CD4-positive, alpha-beta T cell treated with Interleukin-17A for 4 hours (primary cell): ENCODE measurements at places on chromosomes 3 and 15.

- no peak for DNase-seq
Observed at GRCh38 chr3:107562969-107563529, 40.3 kb downstream of the BBX start.

DNA sequence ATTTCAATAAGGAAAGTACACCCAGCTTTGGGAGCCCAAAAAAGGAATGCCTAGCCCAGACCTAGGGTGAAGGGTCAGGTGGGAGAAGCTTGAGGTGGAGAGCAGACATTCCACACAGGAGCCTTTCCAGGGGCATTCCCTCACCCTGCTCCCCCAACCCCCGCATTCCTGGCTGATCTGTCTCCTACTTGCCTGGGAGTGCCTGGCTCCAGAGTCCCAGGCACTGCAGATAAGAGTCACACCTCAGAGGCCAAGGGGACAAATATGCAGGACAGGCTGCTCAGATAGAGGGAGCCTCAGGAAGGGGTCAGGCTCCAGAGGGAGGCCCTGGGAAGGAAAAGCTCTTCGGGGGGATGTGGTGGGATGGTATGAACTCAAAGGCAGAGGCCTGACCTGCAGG, 20.8 kb upstream of the HCN4 start:
- no peak for DNase-seq

DNA sequence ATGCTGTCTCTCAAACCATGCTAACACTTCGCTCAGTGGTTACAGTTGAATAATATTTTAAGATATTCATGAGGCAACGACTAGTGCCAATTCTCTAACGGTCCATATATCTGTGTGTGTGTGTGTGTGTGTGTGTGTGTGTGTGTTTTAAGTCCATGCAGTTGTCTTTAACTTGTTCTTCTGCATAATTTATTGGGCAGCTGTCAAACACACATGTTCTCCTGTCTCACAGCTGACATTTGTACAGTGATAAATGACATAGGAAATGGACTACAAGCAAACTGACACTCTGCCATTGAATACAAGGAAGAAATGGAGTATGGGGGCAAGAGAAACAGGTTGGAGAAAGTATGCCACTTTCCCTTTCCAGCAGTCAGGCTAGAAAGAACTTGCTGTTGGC, 172.0 kb downstream of the PDZRN3 start:
- DNase-seq = no peak

GRCh38 chr3:185405243-185405642, 42.3 kb downstream of the MAP3K13 start:
- DNase-seq = no peak

GRCh38 chr3:21372316-21372715, 378.7 kb downstream of the ZNF385D start:
- no peak for DNase-seq

- no peak for DNase-seq
Observed at GRCh38 chr3:128655531-128655930, 4.9 kb upstream of the RPN1 start.

GRCh38 chr3:147943265-147943945, 534.2 kb downstream of the ZIC1 start:
- DNase-seq = no peak

GRCh38 chr3:127792541-127793292, 29.6 kb downstream of the MGLL start:
- DNase-seq = no peak

DNA sequence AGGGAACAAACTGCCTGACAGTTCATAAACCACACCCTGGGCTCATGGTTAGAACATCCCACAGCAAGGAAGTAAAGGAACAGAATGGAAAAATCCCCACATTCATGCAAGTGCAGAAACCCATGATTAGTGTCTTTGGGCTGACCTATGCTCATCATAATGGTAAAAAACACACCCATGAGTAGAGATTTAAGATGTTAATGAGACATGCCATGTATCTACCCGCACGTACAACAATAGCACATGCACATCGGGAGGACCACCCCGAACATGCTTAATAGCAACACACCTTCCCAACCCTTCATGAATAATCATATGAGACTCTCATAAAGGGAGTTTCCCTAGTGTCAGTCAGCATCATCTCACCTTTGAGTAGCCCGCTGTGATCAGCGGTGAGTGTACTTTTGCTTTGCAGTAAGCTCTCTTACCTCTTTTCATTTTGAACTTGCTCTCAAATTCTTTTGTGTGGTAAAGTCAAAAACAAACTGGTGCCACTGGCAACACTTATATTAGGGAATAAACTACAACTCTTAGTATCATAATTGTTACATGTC, 23.2 kb downstream of the ZBED2 start:
- peak; percentile 28 for DNase-seq

GRCh38 chr3:126731044-126731443, 27.0 kb downstream of the CHCHD6 start:
- DNase-seq = no peak

GRCh38 chr3:53811143-53811927, 34.9 kb downstream of the CHDH start:
- DNase-seq = no peak

GRCh38 chr3:154642145-154642544, 212.2 kb upstream of the GPR149 start:
- no peak for DNase-seq

GRCh38 chr3:4866866-4867265, 112.4 kb upstream of the BHLHE40 start:
- DNase-seq = peak; percentile 24

DNA sequence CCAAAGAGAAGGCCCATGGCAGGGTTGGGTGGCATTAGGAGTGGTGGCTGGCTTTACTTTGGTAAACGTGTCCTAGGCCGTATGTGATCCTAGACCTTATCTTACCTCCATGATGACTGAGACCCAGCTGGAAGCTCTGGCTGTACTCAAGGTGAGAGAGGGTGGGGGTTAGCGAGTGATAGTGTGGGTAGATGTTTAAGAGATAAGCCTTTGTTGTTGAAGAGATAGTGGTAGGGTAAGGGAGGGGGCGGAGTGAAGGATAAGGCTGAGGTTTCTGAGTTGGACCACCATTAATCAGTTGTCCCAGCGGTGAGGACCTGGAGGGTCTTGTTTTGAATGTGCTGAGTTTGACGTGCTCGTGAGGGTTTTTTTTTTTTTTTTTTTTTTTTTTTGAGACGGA, 61.5 kb upstream of the ULK4 start:
- DNase-seq = no peak

DNA sequence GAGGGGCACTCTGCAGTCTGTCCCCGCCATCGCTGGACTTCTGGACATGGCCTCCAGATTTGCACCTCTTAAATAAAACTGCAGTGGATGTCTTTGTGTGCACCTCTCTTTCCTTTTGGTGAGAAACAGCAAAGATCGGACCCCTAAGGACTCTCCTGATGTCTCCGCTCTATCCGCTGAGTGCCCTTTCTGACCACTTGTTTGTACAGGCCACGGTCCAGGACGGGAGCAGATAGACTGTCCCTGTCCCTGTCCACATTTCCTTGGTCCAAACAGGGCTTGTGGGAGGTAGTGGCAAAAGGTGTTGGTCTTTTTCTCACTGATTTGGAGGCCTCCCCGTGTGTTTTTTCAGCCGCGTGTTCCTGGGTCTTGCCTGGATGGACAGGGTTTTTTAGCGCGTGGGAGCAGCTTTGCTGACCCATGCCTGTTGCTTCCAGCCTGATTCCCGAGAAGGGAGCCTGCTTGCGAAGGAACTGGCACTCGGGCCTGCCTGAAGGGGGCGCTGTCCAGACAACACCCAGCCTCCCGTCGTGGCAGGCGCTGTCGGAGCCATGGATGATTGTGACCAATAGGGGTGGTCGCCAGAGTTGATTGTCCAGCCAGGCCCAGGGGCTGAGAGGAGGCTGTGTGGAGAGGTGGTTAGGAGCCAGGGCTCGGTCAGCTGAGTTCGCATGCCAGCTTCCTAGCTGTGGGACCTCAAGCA, 13.2 kb upstream of the STAB1 start:
- peak; percentile 28 for DNase-seq

DNA sequence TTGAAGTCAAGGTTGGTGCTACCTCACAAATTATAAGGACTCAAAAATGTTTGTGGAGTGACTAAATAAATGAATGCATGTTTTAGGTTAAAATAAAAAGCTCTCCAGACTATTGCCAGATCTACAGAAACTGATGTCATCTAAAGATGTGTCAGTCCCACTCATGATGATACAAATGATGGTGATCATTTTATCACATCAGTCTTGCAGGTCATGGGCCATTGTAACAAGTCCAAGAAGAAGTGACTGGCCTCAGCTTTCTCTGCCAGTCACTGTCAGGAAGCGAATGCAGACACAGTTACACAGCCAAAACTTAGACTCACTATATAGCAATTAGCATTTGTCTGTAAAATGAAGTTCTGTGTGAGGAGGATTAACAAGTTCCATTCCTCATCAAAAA, 18.5 kb downstream of the ATP8B4 start:
- DNase-seq = no peak

DNA sequence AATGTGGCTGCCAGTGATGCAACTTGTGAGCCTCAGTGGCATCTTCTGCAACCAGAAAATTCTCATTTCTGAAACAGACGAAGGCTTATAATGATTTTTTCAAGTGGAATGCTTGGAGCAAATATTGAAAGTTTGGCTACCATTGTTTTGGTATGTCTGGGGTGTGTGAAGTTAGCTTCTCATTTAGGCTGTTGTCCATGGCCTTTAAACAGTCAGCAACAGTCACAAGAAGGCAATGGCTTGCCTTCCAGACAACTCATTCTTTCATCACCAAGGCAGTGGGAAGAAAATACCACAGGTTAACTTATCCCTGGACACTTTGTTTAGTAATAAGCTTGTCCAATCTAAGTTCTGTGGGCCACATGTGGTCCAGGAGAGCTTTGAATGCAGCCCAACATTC, 4.7 kb upstream of the BNC1 start:
- no peak for DNase-seq

GRCh38 chr15:38378161-38378560, 75.8 kb upstream of the FAM98B start:
- no peak for DNase-seq

DNA sequence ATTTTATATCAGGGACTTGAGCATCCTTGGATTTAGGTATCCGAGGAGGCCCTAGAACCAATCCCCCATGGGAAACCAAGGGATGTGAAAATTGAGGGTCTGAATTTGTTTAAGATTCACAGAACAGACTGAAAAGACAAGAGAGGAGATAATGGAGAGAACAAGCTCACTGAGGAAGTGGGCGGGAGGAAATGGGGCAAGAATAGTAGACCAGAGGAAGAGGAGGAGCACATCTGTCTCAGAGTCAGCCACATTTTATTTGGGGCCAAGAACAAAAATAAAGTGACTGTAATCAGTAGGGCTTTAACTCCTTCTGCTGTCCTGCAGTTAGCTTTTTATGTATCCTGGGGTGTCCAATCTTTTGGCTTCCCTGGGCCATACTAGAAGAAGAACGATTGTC, 63.8 kb downstream of the BLM start:
- peak; percentile 22 for DNase-seq

DNA sequence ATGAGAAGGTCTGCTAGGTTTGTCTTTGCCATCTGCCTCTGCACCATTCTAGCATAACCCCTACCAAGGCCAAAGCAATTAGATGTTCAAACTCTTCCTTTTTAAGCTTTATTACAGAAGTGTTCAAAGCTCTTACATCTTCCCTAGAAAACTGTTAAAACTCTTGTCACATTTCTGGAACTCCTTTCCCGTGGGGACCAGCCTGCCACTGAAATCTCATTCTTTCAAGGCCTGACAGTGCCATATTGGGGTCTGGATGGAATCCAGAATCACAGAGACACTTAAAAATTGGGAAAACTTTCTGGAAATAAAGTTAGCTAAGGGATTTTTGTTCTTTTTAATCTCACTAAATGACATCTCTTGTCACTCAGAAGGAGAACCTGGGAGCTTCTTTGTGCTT, 153.8 kb upstream of the SLCO3A1 start:
- DNase-seq = no peak

- DNase-seq = no peak
Observed at GRCh38 chr3:133269393-133269792, 130.5 kb upstream of the BFSP2 start.

DNA sequence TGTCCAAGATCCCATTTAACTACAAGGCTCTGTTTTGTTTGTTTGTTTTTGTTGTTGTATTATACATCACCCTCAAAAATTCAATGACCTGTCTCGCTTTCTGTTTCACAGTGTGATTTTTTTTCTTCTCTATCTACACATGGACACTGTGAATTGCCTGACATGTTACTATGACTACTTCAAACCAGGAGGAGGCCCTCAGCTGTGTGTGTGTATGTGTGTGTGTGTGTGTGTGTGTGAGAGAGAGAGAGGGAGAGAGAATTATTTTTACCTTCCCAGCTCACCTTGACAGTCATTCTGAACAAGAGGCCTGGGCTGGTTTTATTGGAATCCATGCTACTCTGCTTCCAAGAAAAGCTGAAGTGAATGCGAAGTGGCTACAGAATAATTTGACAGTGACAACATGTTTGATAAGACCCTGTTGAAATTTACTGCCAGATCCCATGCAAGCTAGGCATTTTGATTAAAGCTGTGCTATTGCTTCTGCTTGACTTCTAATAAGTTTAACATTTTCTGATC, 841.4 kb downstream of the NSUN3 start:
- no peak for DNase-seq

DNA sequence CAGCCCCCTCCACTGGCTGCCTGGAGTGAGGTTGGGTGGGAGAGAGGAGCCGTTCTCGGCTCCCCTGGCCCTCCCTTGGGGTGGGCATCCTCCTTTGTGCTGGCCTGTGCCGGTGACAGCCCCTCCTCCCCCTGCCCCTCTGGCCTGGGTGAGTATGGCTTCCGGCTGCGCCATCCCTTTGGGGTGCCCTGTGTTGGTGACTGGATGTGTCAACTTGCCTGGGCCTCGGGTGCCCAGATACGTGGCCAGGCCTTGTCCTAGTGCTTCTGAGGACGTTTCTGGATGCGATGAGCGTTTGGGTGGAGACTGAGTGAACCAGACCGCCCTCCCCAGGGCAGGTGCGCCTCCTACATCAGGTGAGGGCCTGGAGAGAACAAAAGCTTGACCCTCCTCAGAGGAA, 59.7 kb downstream of the PLXNA1 start:
- no peak for DNase-seq

GRCh38 chr3:99365979-99366378, 272.4 kb upstream of the COL8A1 start:
- no peak for DNase-seq

DNA sequence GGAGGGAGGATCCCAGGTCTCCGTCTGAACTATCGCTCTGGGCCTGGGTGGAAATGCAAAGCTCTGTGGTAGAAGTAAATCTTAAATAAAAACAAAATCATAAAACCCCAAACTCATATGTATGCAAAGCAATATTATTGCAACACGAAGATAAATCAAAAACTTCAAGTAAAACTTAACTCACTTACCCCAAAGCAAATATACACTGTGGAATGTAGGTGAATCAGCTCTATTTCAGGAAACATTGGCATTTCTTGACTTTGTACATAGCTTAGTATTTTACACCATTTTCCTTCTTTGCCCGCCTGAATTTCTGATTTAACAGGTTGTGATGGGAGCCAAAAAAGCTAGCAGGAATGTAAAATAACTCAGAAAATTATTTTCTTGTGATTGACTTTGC, 126.2 kb downstream of the TPRG1 start:
- no peak for DNase-seq

GRCh38 chr3:46843508-46843907, 19.7 kb downstream of the MYL3 start:
- DNase-seq = no peak

GRCh38 chr3:24725514-24726255, 231.0 kb upstream of the THRB start:
- DNase-seq = no peak

- no peak for DNase-seq
Observed at GRCh38 chr3:9712415-9712814, 8.8 kb downstream of the CPNE9 start.
